ENCODE measurements at places on chromosomes 5 and 9.
A peak's percentile ranks its signal among the peaks of the same experiment; 100 is the strongest.

GRCh38 chr9:121734465-121734864 lies 83.0 kb downstream of the DAB2IP start:
- no peak for DNase-seq

DNA sequence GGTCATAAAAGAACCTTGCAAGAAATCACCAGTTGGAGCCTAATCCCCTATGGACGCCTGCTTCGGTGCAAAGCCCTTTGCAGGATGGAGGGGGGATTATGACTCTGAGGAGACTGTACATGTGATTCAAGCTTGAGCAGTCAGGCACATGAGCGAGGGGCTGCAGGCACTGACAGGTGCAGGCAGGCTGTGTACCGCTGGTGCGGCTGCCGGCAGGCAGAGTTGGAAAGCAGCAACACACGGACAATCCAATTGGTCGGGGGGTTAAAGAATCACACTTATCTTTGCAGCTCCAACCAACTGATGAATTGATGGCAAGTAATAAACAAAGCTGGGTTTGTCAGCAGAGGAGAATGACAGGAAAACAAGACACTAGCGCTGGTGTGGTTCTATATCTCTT lies 5.7 kb downstream of the WHRN start:
- DNase-seq = no peak

DNA sequence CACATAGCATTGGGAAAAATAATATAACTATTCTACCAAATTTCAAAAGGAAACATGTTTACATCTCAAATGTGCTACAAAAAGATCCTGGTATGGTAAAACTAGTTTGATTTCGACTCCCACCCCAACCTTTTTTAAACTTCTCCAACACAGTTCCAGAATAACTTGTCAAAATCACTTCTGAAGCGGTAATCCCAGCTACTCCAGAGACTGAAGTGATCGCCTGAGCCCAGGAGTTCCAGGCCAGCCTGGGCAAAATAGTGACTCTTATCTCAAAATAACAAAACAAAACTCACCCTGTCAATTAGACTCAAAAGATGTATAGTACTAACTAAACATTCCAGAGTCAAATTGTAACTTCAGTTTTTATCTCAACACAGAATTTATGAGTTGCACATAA lies 71.3 kb upstream of the RNF38 start:
- DNase-seq = no peak

DNA sequence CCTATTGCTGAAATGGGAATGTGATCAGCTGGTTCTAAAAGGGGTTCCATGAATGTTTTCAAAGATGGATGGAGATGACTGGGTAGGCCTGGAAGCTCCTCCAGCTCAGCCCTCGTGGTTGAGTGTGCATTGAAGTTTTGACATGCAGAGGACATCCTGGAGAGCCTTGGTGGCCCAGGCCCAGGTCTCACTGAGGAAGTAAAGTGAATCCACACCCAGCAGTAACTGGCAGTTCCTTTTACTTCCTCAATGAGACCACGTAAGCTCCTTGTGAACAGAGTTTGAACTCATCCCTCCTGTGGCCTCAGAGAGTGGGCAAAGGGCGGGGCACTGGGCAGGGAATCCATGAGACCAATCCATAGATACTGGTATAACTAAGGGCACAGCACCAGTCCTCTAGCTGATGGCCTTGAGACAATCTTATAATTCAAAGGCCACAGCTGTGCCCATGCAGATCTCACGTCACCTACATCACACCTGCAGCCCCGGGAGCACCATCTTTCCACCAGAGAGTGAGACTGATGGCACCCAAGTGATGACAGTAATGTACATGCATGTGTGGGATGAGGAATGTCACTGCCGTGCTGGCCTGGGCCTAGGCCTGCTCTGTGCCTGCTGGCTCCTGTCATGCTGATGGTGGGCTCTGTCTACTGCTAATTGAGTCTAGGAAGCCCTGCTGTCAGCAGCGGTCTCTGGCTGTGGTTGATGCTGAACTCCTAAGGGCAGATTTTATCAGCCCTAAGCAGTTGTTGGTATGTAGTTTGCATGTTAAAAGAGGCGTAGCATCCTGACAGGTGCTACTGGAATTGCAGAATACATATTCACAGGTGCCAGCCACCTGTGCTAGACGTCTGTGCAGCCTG lies 257.8 kb downstream of the FSTL4 start:
- no peak for DNase-seq

DNA sequence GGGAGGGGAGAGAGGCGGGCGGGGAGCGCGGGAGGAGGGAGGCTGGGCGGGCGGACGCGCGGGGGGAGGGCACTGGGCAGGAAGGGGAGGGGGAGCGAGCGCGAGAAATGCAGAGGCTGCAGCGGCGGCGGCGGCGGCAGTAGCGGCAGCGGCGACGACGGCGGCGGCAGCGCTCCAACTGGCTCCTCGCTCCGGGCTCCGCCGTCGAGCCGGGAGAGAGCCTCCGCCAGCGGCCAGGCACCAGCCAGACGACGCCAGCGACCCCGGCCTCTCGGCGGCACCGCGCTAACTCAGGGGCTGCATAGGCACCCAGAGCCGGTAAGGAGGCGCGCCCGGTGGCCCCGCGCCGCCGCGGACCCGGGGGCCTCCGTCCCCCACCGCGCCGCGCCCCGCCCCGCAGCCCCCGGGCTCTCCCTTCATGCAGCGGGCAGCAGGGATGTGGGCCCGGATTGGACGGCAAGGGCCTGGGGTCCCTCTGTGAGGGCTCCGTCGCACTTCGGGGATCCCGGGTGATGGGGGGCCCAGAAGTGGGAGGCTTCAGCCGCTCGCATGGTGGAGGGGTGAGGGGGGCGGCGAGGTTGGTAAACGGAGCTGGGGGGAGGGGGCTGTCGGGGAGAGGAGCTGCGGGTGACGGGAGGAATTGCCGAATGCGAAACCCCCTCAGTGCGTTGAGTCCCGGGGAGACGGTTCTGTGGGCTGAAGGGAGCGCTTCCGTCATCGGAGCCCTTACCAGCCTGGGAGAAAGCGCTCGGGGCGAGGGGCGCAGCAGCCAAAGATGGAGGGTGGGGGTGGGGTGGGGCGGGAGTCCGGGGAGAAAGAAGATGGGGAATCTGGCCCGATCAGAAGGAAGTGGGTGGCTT lies at the start of gene BASP1:
Gene BASP1, plus strand, starts transcription at position 139 of the 860 bp plus-strand sequence. CDS start 57,586 bp downstream, outside the sequence.
- peak; percentile 42 for DNase-seq

DNA sequence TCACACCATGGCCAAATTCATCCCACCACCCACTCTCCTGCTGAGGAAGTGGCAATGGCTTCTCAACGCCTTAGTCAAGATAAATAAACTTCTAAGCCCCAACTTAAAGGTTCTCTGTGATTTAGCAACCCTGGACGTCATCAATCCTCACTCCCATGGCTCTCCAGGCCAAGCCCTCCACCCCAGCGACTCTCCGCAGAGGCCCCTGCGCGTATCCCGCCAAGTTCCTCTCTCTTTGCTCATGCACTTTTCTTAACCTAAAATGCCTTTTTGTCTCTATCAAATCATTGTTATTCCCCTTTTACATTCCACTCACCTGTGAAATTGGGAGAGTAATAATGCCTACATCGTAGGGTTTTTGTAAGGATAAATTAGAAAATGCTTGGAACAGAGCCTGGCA lies 88.6 kb downstream of the NRG2 start:
- DNase-seq = no peak

- DNase-seq = no peak
These were observed 82.0 kb upstream of the TTC23L start for GRCh38 chr5:34756781-34757624.

GRCh38 chr9:88488166-88488565 lies 46.8 kb upstream of the NXNL2 start:
- DNase-seq = no peak

DNA sequence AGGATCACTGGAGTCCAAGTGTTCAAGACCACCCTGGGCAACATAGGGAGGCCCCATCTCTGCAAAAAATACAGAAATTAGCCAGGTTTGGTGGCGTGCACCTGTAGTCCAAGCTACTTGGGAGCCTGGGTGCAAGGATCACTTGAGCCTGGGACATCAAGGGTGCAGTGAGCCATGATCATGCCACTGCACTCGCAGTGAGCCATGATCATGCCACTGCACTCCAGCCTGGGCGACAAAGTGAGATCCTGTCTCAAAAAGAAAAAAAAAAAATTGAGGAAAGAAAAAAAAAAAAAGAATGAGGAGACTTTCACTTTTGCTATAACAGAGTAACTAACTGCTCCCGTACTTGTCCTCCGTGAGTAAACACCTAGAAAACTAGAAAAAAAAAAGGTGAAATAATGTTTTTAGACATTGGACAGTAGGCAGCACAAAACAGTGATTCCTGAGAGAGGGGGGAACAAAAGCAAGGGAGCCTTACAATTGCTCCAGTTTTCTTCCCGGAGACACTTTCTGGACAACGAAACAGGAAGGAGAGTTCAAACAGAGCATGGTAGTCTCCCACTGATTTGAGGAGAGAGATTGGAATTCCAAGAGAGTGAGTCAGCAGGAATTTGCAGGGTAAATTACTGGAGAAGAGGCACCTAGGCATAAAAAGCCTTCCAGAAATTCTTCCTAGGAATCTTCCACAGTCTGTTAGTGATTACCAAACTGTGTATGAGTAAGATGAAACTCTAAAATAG lies 6.9 kb upstream of the ZBTB5 start:
- DNase-seq = no peak

DNA sequence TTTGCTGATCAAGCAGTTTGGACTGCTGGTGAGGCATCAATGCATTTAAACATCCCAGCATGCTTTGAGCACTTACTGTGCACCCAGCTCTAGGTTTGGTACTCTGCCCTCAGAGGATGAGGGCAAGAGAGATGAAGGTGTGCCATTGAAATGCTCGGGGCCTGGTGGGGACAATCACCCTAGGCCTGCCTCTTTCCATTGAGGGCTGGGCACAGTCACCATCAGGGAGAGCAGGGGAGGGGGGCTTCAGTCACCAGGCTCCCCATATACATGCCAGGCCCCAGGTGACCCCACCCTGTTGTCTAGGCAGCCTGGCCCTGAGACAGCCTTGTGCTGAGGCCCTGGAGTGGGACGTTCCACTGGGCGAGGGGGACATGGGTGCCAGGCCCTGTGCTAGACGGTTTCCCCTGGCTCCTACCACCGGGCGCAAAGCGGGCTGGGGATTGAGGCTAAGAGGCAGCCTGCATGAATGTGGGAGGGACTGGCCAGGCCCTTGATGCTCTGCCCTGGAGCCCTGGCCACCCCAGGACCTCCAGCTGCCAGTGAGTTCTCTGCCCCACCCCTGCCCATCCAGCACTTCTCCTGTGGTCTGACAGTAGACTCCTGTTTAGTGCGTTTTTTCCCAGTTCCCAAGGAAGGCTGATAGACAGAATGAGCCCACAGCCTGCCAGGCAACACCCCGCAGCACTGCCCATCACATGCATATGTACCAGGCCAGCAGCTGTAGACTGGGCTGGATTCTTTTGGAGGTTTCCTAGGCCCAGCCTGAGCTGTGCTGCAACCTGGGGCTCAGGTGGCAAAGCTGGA lies 18.9 kb downstream of the TCF7 start:
- DNase-seq = peak; percentile 10

DNA sequence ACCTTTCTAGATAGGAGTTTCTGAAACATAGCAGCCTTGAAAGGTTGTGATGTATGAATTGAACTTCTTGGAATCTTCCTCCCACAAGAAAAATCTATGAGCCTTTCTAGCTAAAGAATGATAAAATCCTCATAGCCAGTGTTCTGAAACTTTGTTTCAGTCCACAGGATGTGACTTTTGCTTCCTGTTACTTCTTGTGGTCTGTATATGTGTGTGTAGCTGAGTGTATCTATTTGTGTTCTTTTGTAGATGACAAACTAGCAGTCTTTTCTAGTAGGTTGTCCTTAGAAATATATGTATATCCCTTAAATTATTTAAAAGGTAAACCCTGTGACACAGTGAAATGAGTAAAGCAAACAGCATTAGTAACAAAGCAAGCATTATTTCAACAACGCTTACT lies 188.8 kb downstream of the MRPS30 start:
- DNase-seq = no peak

DNA sequence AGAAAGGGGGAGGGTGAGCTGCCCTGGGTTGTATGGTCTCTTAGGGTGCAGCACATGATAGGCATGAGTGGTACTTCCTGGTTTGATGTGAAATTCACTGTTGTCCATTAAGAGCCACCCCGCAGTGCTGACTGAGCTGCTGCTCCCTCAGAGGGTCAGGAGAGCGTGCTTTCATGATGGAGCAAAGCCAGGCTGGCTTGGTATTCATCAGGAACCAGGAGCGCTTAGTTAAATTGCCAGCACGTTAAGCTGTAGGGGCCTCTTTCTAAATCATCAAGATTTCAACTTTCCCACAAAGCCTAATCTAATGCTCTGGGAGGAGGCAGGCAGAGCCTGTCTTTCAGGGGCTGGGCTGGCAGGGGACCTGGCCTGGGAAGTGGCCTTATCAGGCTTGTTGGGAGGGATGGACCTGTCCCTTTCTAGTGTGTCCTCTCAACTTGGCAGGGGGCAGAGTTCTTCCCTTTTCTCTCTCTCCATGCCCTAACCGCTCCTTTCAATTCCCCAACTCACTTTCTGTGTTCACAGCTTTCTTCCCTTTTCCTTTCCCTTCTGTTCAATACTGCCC lies 7.9 kb downstream of the CYSTM1 start:
- no peak for DNase-seq

DNA sequence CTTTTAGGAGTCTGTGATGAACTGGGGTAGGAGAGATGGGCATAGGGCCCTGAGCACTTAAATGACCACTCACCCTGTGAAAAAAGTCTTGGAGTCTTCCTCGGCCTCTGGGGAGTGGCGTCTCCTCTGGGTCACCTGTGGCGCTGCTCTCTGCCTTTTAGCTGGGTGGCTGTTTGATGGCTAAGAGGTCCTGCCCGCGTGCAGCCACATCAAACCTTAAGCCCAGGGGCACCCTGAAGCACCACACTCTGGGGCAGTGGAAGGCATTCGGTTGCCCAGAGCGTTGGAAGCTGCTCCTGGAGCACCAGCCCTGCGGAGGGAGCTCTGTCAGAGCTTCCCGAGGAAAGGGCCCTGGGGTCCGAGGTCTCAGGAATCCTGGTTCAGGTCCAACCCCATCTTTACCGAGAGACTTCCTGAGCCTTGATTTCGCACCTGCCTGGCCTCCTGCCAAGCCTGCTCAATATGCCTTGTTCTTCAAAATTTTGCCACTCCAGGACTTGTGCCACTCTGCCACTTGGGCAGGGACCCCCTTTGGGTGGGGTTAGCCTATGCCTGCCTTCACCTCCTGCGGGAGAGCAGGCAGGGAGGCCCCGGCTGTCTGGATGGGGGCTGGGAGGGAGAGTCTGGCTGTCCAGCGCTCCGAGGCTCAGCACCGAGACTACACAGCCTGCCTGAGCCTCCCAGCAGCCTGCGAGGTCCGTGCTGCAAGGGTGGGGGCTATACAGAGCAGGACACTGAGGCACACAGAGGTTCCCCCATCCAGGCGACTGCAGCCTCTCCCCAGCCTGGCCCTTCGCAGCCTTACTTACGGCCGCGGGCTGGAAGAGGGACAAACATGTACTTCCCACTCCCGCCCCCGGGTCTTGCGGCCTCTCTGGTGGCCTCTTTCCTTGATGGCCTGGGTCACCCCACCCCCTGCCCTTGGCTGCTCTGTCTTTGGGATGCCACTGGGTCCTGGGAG lies 63.4 kb upstream of the RNU6ATAC start:
- no peak for DNase-seq
